ENCODE measurements at places on chromosomes 13 and 19. TPM values are rescaled to one million over a fixed set of nuclear protein-coding genes. Genes with fewer than 3 reads are reported as not detected.

DNA sequence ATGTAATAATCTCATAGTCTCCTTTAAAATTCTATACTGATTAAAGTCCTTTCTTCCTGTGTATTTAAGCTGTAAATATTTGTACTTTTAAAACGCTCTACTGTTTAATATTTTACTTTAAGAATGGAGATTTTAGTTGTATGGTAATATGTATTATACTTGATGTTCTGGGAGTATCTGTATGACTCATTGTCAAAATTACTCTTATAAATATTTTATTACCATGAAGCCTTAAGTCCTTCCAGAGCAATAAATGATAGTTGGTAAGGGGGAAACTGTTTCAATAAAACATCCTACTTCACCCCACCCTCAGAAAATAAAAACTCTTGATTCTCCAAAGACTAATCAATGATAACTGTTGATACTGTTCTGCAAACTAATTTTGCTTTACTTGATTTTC is 6.4 kb downstream of the PCDH9 start:
- H3K27ac ChIP-seq, result no peak overlapping the region
- no peaks in the 10 kb centered on the region for H3K36me3 ChIP-seq
- no peak overlapping the region for H3K4me3 ChIP-seq
- DNase-seq, result no peak
- peaks cover 6% of the 10 kb centered on the region for H3K27me3 ChIP-seq
- H3K4me1 ChIP-seq, result peaks cover 3% of the 10 kb centered on the region

DNA sequence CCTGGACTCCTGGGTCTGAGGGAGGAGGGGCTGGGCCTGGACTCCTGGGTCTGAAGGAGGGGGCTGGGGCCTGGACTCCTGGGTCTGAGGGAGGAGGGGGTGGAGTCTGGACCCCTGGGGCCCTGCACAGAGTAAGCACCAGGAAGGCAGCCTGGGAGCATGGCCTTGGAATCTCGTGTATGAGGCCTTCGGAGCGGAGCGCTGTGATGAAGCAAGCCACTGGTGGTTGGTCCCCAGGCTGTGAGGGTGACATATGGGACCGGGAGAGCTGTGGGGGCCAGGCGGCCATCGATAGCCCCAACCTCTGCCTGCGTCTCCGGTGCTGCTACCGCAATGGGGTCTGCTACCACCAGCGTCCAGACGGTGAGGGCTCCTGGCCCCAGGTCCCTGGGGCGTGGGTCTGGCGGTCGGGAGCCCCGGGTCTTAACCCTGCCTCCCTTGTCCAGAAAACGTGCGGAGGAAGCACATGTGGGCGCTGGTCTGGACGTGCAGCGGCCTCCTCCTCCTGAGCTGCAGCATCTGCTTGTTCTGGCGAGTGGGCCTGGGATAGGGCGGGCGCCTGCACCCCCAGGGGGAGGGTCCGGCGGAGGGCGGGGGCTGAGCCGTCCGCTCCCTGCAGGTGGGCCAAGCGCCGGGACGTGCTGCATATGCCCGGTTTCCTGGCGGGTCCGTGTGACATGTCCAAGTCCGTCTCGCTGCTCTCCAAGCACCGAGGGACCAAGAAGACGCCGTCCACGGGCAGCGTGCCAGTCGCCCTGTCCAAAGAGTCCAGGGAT is 918 bp downstream of the TMEM190 start:
- peaks cover 8% of the 10 kb centered on the region for H3K27me3 ChIP-seq
- no peak overlapping the region for H3K4me3 ChIP-seq
- H3K27ac ChIP-seq, result no peak overlapping the region
- no peaks in the 10 kb centered on the region for H3K36me3 ChIP-seq

DNA sequence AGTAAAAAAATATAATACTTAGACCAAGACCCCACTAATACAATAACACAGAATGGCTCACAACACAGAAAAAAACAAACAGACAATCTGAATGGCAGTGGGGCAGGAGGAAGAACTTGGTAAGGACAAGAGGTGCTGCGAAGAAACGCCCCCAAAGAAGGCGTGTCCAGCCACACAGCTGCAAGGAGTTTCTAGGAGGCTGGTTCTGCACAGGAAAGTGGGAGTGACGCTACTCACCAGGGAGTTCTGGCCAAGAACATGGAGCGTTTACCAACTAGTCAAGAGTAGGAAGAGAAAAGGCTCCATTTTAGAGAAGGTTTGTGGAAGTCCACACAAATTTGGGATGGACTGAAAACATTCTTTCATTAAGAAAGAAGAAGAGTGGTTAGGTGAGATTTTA is 95.3 kb upstream of the SLC15A1 start:
- no peak overlapping the region for H3K4me3 ChIP-seq
- H3K27me3 ChIP-seq, result no peaks in the 10 kb centered on the region
- H3K27ac ChIP-seq, result no peak overlapping the region
- DNase-seq, result no peak
- peaks cover 10% of the 10 kb centered on the region for H3K36me3 ChIP-seq
- H3K4me1 ChIP-seq, result peaks cover 5% of the 10 kb centered on the region

- H3K27me3 ChIP-seq, result peaks cover 3% of the 10 kb centered on the region
- peak within 1 kb of the TSS; percentile 67 for H3K4me3 ChIP-seq
- H3K27ac ChIP-seq, result peak within 1 kb of the TSS; percentile 65
- DNase-seq, result peak; percentile 85
Observed at GRCh38 chr19:49387936-49388372, at the start of gene KASH5. Gene KASH5, plus strand, starts transcription at chr19:49388249. Its CDS starts 2,635 bp downstream, at chr19:49390884.

DCT gene
- not detected for total RNA-seq

DNA sequence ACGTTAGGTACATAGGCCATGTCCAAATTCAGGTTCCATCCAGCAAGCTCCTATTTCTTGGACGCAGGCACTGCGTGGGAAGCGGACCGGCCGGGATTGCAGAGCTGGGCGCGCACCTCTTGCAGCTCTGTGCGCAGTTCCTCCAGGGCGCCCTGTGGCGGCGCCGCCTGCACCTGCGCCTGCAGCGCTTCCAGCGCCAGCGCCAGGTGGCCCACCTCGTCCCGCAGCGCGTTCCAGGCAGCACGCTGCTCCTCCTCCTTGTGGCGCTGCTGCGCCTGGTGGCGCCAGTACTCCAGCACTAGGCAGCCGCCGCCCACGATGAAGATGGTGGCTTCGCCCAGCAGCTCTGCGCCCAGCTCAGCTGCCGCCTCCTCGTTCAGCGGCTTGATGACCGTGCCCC is 31.1 kb downstream of the OPA3 start:
- no peaks in the 10 kb centered on the region for H3K27me3 ChIP-seq
- no peaks in the 10 kb centered on the region for H3K4me1 ChIP-seq
- DNase-seq, result no peak
- H3K4me3 ChIP-seq, result no peak overlapping the region
- no peak overlapping the region for H3K27ac ChIP-seq
- H3K36me3 ChIP-seq, result no peaks in the 10 kb centered on the region

DNA sequence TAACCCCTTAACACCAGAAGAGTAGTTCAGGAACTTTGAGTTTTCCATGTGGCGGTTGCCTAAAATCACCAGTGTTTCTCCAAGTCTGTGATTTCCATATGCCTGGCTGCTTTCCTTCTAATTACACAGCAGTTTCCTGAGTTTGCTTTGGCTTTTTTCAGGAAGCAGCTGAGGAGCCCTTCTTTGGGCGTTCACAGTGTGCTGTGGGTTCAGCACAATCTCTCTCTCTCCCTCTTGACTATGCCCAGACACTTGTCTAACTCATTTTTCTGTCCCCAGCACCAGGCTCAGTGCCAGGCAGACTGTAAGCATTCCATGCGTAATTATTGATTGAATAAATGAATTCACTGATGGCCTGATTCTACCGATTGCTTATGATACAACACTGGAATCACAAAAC is 19.7 kb downstream of the SCEL start:
- H3K4me3 ChIP-seq, result no peak overlapping the region
- no peak overlapping the region for H3K27ac ChIP-seq
- no peak for DNase-seq
- no peaks in the 10 kb centered on the region for H3K4me1 ChIP-seq
- no peaks in the 10 kb centered on the region for H3K36me3 ChIP-seq

GRCh38 chr19:7869453-7869909 is 4.7 kb downstream of the PRR36 start:
- H3K27me3 ChIP-seq, result peaks cover 16% of the 10 kb centered on the region
- H3K4me1 ChIP-seq, result peaks cover 13% of the 10 kb centered on the region
- H3K4me3 ChIP-seq, result no peak overlapping the region
- DNase-seq, result peak; percentile 78

FARSA gene
- total RNA-seq, result 130 TPM

DNA sequence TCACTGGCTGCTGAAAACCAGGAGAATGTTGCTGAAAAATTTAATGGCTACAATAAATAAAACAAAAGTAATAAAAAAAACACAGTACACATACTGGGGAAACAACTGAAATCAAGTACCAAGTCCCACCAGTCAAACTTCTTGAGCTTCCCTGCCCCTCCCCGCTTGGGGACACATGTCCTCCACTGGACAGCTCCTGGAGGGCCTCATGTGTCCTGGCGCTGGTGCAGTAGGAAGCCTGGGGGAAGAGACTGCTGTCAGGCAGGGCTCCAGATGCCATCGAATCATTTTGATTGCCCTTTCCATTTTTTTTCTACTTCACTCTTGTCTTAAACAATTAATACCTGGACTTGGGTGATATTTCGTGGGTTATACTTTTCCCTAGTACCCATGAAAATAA is 26.6 kb upstream of the SLC35E1 start:
- H3K4me3 ChIP-seq, result no peak overlapping the region
- no peaks in the 10 kb centered on the region for H3K27me3 ChIP-seq
- peaks cover 39% of the 10 kb centered on the region for H3K4me1 ChIP-seq

DNA sequence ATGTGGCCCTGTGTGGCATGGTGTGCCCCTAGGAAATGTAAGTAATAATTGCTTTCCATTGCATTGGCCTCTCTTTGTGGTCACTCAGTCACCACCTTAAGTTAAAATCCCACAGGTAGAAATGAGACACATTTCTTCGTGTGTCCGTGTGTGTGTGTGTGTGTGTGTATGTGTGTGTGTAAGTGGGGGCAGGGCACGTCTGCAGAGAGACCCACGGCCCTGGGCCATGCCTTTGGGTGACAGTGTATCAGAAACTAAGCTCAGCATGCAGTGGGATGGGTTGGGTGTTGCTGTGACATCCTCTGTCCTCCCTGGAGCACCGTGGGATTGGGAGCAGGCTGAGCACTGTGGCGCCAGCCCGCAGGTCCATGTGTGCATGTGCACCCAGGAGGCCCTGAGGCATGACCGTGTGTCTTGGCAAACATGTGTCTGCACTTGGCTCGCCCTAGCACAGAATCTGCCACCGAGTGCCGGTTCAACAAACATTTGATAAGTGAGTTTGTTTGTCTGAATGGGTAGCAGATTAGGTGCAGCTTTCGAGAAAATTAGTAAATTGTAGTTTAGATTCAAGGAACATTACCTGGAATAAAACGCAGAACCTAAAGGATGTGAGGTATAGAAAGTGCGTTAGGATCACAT is 91.8 kb downstream of the WTIP start:
- no peak for DNase-seq
- no peaks in the 10 kb centered on the region for H3K27me3 ChIP-seq
- H3K27ac ChIP-seq, result no peak overlapping the region
- H3K36me3 ChIP-seq, result peaks cover 14% of the 10 kb centered on the region
- H3K4me1 ChIP-seq, result peaks cover 2% of the 10 kb centered on the region

GRCh38 chr13:65868884-65869283 is 1361.3 kb downstream of the PCDH9 start:
- H3K36me3 ChIP-seq, result no peaks in the 10 kb centered on the region
- H3K27me3 ChIP-seq, result no peaks in the 10 kb centered on the region
- H3K4me1 ChIP-seq, result no peaks in the 10 kb centered on the region
- no peak overlapping the region for H3K27ac ChIP-seq

DNA sequence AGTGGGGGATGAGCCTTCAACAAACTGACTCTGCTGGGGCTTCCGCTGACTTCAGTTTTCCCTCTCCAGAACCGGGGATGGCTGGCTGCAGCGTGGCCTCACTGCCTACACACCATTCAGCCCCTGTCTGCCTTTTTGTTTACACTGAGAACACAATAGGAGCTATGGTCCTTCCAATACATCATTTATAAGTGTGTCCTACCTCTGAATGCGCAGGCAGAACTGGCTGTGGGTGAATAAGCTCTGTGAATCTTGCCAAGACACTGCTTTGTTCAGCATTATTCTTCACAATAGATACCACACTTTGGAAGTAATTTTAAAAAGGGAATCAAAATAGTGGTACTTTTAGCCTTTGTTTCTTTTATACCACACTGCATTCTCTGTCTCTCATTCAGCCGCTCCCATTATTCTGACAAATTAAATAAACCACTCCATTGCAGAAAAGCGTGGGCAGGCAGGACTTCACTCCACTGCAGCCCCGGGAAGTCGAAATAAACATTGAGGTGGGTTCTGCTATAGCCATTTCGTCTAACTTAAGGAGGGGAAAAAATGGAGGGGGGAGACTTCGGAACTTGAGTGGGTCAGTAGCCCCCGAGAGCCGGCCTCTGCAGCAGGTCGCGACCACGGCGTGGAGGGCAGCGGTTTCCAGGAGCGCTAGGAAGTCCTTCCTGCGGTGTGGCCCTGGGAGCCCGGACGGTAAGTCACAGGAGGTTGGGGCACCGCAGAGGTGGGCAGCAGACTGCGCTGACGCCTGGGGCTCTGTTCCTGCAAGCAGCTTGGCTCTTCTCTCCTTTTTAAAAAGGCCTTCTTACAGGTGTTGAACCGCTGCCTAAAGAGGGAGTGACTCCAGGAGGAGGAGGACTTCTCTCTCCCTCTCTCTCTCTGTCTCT is 94.8 kb upstream of the SOX1 start:
- H3K4me1 ChIP-seq, result peaks cover 7% of the 10 kb centered on the region
- H3K27me3 ChIP-seq, result peaks cover 20% of the 10 kb centered on the region
- no peaks in the 10 kb centered on the region for H3K36me3 ChIP-seq
- DNase-seq, result no peak

DNA sequence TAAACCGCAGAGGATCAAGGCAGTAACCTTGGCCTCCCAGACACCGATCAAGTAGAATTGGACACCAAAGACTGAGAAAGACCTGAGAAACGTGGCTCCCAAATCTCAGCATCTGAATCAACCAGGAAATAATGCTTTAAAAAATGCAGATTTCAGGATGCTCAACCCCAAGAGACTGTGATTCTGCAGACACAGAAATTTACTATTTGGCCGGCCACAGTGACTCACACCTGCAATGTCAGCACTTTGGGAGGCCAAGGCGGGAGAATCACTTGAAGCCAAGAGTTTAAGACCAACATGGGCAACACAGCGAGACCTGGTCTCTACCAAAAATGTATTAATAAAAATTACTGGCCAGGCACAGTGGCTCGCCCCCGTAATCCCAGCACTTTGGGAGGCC is 6.2 kb downstream of the ABCC4 start:
- no peak for DNase-seq
- H3K4me1 ChIP-seq, result peaks cover 12% of the 10 kb centered on the region
- H3K36me3 ChIP-seq, result no peaks in the 10 kb centered on the region
- H3K27me3 ChIP-seq, result no peaks in the 10 kb centered on the region

ZNF793 gene
- total RNA-seq, result 4.1 TPM

FBXO17 gene
- not detected for total RNA-seq

- no peaks in the 10 kb centered on the region for H3K4me1 ChIP-seq
- H3K36me3 ChIP-seq, result no peaks in the 10 kb centered on the region
- no peaks in the 10 kb centered on the region for H3K27me3 ChIP-seq
Observed at GRCh38 chr13:29140277-29140676, 320.1 kb downstream of the MTUS2 start.

ICAM5 gene
- 0.83 TPM for total RNA-seq

TUBB4A gene
- total RNA-seq, result 1.4 TPM
